Stimulated activated CD4-positive, alpha-beta T cell treated with anti-CD3 and anti-CD28 coated beads, TNF-alpha, amount 100 ng/mL, for 1 hour (primary cell): ENCODE measurements at places on chromosomes 4 and X.

DNA sequence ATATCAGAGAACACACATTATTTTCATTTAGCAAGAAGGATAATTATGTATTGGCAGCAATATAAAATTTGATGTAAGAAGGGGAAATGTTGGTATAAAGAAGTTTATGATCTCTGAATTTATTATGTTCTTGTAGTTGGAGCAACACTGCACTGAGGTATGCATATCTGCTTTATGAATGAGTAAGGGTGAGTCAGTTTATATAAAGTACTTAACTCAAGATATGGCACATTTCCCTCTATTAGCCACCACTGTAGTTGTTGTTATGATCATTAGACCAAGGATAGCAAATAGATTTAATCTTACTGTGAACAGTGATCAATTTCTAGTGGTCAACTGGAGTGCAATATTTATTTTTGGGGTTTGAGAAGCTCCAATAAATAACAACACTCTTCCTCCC, 66.6 kb downstream of the SNX25 start:
- DNase-seq, result no peak

- DNase-seq, result no peak
Observed at GRCh38 chrX:11461201-11462001, 168.2 kb downstream of the AMELX start.

DNA sequence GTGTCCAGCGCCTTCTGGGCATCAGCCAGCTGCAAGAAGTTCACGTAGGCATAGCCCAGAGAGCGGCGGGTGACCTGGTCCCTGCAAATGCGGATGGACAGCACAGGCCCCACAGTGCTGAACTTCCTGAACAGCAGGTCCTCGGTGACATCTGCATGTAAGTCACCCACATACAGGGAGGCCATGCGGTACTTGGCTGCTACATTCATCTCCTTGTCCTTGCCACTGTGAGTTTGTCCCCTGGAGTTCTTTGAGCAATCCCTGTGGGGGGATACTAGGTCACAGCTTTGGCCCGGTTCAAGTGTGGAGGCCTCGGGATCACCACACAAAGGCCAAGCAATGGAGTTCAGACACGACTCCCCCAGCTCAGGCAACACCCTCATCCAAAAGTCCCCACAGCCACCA, 776 bp downstream of the PABPC4L start:
- no peak for DNase-seq

DNA sequence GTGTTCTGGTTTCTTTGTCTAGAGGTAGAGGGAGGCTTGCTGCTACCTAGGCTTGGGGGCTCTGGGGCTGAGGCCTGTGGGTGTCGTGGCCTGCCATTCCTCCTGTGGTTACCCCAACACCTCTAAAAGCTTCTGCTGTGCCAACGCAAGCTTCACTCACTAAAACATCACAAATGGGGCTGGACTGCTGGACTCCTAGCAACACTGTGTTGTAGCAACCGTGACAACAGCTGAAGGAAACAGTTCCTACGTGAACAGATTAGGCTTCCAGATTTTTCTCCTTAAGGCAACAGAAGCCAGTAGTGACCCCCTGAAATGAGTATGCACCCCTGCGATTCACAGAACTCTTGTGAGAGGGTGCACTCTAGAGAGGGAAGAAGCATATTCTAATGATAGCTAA, 138.3 kb upstream of the TEX13D start:
- DNase-seq, result no peak

DNA sequence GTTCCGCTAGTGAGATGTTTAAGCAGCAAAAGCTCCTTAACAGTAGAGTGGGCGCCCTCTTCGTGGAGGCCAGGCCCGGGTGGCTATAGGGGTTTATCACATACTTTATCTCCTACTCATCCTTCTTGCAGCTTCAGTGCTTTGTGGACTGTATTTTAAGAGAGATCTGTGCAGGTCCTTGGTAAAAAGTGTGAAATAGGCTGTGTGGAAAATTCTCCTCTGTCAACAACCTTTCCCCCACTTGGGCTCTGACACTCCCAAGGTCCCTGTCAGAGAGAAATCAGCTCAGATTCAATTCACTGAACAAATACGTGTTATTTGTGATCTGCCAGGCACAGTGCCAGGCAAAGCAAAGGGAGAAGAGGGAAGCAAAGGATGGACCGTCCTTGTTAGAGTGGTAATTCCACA, 214.3 kb upstream of the PPARGC1A start:
- no peak for DNase-seq

- DNase-seq, result no peak
Observed at GRCh38 chr4:169557061-169557636, 55.2 kb downstream of the NEK1 start.

- DNase-seq, result no peak
Observed at GRCh38 chrX:139297638-139298037, 232.9 kb upstream of the F9 start.

- no peak for DNase-seq
Observed at GRCh38 chr4:120207021-120207420, 140.4 kb upstream of the MAD2L1 start.

GRCh38 chr4:152992027-152992426, 55.9 kb downstream of the FHDC1 start:
- DNase-seq, result no peak

GRCh38 chr4:25958110-25958509, 44.1 kb downstream of the SMIM20 start:
- DNase-seq, result no peak

GRCh38 chr4:138229160-138229559, 13.0 kb downstream of the SLC7A11 start:
- no peak for DNase-seq

- no peak for DNase-seq
Observed at GRCh38 chr4:187128222-187128621, 404.6 kb upstream of the FAT1 start.

DNA sequence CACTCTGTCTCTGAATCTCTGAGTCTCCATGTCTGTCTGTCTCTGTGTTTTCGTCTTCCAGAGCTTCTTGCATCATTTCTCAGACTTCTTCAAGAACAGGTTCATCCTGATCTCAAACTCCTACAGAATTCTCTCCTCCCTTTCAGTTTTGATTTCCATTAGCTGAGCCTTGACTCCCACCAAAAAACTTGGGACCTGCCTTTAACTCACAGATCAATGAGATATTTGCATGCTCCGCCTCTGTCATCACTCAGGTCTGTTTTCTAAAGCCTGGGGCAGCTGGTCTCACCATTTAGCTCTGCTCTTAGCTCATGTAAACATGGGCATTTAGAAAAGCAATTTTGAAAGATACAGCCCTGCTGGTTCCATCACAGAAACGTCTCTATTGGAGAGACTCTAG, 8.6 kb downstream of the DAPP1 start:
- no peak for DNase-seq

DNA sequence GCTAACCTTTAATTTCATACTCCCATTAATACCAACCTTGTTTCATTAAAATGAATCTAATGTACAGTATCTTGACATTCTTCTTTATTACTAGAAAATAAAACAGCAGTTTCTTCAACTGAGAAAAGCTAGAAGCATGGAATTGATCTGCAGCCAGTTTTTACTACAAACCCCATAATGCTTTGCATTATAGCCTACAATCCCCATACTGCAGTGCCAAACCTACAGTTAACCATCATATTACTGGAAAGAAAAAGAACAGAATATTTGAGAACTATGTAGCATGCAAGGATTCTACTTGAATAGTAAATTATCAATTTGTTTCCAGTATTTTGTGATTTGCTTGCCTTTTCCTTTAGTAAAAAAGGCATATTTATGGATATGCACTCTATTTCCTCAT, 3.2 kb upstream of the IL1RAPL1 start:
- no peak for DNase-seq

DNA sequence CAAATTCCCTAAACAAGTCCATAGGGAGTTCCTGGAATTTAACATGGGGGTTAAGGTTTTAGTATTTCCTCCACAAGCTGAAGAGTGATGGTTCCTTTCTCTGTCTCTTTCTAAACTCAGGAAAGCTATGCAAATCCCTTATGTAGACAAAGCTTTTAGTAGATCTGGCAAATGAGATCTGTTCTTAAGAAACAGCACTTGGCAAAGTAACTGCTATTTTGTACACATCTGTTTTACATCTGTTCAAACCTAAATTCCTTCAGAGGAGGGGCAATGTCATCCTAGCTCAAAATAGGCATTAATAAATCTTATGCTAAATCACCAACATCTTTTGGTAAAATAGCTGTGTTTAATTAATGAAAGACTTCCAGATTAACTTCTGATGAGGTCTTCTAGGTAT, 137.8 kb upstream of the TBC1D9 start:
- no peak for DNase-seq

GRCh38 chr4:188613976-188614375, 474.7 kb downstream of the TRIML1 start:
- DNase-seq, result no peak

DNA sequence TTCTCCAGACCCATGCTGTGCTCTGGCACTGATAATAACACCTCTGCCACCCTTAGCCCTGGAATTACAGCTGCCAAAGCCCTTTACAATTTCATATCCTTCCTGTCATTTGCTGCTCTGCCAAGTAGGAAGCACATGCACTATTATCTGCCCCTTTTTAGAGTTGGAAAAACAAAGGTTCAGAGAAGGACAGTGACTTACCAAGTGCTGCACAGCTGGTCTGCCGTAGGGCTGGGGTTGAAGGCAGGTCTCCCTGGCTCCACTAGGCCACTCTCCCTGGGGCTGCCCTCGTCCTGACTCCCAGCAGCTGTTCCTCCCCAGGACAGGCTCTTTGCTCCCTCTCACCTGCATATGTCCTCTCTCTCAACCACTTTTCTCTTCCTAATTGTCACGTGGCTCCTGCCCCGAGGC, 73.4 kb downstream of the ANAPC4 start:
- no peak for DNase-seq

- no peak for DNase-seq
Observed at GRCh38 chr4:153140294-153140693, 63.9 kb upstream of the TRIM2 start.

DNA sequence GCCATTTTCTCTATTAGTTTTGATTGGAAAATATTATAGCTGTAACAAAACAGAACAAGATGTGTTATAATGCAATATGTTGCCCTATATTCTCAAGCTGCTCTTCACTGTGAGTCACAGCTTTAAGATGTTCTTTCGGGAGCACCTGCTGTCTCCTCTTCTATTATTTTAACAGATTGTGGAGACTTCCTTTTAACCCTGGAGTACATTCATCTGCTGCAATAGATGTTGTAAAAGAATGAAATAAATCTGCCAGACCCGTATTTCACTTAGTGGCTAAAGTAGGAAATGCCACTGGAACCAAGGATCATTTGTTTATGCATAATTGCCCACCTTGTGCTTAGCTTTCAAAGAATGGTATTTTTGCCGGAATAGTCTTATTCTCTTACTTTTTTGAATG, 11.1 kb downstream of the LSM6 start:
- no peak for DNase-seq

DNA sequence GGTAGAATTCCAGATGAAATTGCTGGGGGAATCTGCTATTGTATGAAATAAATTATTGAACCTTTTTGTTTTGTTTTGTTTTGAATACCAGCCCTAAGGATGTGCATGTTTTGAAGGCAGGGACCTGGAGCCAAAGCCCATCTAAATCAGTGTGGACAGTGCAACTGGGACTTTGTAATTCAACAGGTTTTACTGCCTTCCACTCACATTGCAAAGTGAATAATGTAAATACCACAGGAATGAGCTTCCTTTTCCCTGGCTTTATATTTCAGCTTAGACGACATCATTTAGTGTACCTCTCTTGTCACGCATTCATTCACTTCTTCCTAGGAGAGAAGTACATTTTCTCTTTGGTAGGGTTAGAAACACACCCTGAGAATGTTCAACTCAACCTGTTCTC, 795.0 kb downstream of the CENPC start:
- DNase-seq, result no peak

DNA sequence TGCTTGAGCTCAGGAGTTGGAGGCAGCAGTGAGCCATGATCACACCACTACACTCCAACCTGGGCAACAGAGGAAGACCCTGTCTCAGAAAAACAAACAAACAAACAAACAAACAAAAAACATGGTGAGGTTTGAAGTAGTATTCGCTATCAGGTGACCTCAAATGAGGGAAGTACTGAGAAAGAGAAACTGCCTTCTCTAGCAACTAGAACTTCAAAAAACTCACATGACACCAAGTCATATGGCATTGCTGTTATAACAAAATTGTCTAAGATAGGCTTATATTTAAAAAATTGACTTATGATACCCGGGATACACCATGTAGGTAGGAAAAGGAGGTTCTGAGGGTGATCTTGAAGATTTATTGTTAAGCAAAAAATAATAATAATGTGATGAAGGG, 10.3 kb downstream of the MPP1 start:
- no peak for DNase-seq

DNA sequence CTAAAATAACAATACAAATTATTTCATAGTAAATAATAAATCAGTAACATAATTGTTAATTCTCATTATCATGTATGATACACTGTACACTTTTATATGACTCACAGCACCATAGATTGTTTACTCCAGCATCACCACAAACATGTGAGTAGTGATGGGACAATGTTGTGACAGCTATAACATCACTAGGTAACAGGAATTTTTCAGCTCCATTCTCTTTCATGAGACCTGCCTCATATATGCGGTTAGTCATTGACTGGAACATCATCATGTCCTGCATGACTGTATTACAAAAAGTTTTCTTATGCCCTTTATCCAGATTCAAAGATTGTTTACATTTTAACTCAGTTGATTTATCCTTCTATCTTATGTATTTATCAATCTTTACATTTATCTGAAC, 1530.0 kb downstream of the PCDH18 start:
- DNase-seq, result no peak

DNA sequence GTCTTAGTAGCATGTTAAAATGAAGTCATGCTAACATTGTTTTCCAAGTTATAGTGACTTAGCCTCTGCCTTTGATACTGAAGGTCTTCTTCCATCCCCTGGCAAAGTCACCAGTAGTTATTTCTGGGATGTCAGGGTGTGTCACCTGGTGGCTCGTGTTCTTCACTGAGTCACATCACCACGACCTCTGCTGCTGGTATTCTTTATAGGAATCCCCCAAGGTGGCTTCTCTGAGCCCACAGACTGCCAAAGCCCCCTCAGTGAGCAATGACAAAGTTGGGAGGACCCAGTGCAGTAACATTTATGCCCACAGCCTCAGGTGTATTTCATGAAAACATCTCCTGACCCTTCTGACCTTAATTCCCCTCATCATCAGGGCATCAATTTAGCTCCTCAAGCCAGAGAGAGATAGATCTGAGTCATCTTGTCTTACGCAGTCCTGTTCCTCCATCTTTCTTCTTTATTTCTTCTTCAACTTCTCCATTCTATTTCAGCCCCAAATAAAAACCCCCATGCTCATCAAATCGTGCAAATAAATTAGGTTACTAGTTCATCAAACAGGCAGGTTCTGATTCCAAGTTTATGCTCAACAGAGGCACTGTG, 29.3 kb upstream of the GPRIN3 start:
- no peak for DNase-seq

DNA sequence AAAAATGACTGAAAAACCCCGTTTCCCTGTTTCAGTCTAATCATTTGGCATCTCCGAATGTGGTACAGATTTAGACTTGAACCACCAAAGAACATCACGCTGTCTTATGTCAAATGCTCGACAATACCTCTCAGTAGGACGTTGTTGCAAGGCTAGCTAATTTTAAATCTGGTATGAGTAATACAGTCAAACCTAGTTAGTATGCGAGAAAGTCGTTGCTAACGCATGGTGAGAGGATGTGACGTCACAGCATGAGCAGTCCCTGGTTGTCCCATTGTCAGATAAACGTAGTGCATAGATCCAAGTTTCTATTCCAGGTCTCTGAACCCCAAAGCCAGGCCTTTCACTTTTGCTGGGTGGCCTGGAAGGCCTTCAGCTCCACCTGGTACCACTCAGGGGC, 44.7 kb downstream of the SETD7 start:
- no peak for DNase-seq
